ENCODE measurements at places on chromosomes 3 and 15. TPM values are rescaled to one million over a fixed set of nuclear protein-coding genes. Genes with fewer than 3 reads are reported as not detected.

The CA12 gene
- not detected for polyA plus RNA-seq

The GOLGA6A gene
- polyA plus RNA-seq: not detected

- no peak for DNase-seq
- no peaks in the 10 kb centered on the region for H3K4me1 ChIP-seq
- no peak overlapping the region for H3K27ac ChIP-seq
- H3K27me3 ChIP-seq: peaks cover 13% of the 10 kb centered on the region
- H3K4me3 ChIP-seq: no peak overlapping the region
- no peaks in the 10 kb centered on the region for H3K36me3 ChIP-seq
Measured at GRCh38 chr15:76078285-76078877, 18.6 kb downstream of the TMEM266 start.

GRCh38 chr15:63185206-63185605, 4.2 kb upstream of the RAB8B start:
- H3K36me3 ChIP-seq: no peaks in the 10 kb centered on the region
- H3K27me3 ChIP-seq: no peaks in the 10 kb centered on the region
- no peak for DNase-seq
- no peak overlapping the region for H3K27ac ChIP-seq

GRCh38 chr15:88246081-88246480, 10.5 kb downstream of the NTRK3 start:
- DNase-seq: no peak
- no peak overlapping the region for H3K27ac ChIP-seq
- H3K36me3 ChIP-seq: no peaks in the 10 kb centered on the region

GRCh38 chr15:52790941-52791751, 1.0 kb upstream of the ONECUT1 start:
- peak overlapping the region; percentile 86 for H3K4me3 ChIP-seq
- no peak for DNase-seq
- H3K27ac ChIP-seq: peak overlapping the region; percentile 15

GRCh38 chr3:176403531-176403930, 793.8 kb downstream of the TBL1XR1 start:
- no peaks in the 10 kb centered on the region for H3K27me3 ChIP-seq
- H3K4me3 ChIP-seq: no peak overlapping the region
- H3K4me1 ChIP-seq: no peaks in the 10 kb centered on the region
- no peak for DNase-seq
- no peaks in the 10 kb centered on the region for H3K36me3 ChIP-seq
- H3K27ac ChIP-seq: no peak overlapping the region

GRCh38 chr15:74345051-74345450, 22.4 kb downstream of the CYP11A1 start:
- no peak for DNase-seq
- H3K27ac ChIP-seq: no peak overlapping the region
- H3K36me3 ChIP-seq: no peaks in the 10 kb centered on the region
- H3K4me1 ChIP-seq: no peaks in the 10 kb centered on the region
- peaks cover 28% of the 10 kb centered on the region for H3K27me3 ChIP-seq

DNA sequence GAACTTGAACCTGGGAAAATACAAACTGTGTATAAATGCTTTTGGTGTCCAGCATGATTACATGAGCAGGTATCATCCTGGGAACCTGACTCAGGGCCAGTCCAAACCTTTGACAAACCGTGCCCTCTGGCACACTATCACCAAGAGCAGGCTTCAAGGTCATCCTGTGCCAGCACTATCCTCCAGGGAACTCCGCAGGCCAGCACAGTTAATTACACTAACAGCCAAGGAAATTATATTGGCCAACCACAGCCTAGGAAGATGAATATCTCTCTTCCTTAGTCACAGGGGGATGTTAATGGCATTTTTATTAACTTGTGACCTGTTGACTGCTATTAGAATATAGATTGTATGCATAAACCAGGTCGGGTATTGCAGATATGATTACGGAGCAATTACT, 262.0 kb downstream of the TUSC7 start:
- H3K4me3 ChIP-seq: no peak overlapping the region
- DNase-seq: no peak
- H3K4me1 ChIP-seq: no peaks in the 10 kb centered on the region
- H3K36me3 ChIP-seq: no peaks in the 10 kb centered on the region

DNA sequence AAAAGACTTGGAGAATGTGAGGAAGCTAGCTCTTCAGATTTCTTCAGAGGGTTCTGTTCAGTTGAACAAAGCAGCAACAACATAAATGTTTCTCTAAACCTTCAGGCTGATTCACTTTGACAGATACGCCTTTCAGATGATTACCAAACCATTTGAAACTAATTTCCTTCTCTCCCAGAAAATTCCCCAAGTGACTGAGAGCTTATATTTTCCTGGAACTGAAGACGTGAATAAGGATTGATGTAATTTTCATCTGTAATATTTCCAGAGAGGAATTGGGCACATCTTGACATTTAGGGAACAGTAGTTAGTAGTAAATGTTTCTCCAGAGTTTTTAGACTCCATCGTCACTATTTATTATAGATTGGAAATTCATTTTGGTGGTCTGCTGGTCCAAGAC, 108.6 kb upstream of the AADACL2 start:
- no peaks in the 10 kb centered on the region for H3K36me3 ChIP-seq
- no peak overlapping the region for H3K27ac ChIP-seq
- no peaks in the 10 kb centered on the region for H3K27me3 ChIP-seq
- no peaks in the 10 kb centered on the region for H3K4me1 ChIP-seq

The CLRN1 gene
- not detected for polyA plus RNA-seq

DNA sequence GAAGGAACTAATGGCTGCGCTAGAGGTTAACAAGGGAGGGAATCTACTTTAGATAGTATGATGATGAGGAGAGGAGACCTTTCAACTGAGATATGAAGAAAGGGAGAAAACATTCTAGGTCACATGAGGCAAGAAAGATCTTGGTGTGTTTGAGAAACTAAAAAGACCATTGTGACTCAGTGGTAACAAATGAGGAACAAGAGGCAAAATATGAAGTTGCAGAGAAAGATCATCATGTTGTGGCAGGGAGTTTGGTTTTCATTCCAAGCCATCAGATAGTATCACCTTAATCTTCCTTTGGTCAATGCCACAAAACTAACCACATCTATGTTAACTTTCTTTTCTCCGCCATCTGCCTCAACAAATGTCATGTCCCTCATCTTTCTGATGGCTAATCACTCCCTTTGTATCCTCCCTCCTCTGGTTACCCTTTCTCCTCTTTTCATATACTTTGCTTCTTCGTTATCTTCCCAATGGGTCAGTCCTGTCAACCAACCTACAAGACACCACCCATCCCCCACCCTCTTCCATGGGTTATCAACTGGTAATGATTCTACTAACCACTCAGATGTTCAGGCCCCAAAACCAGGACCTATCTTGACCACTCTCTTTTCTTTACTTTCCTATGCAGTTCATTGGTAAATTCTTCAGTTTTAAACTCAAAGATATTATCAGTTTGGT, 2.4 kb upstream of the PDCD6IP start:
- no peak overlapping the region for H3K27ac ChIP-seq
- H3K27me3 ChIP-seq: no peaks in the 10 kb centered on the region
- H3K4me1 ChIP-seq: peaks cover 30% of the 10 kb centered on the region
- no peaks in the 10 kb centered on the region for H3K36me3 ChIP-seq
- no peak overlapping the region for H3K4me3 ChIP-seq

DNA sequence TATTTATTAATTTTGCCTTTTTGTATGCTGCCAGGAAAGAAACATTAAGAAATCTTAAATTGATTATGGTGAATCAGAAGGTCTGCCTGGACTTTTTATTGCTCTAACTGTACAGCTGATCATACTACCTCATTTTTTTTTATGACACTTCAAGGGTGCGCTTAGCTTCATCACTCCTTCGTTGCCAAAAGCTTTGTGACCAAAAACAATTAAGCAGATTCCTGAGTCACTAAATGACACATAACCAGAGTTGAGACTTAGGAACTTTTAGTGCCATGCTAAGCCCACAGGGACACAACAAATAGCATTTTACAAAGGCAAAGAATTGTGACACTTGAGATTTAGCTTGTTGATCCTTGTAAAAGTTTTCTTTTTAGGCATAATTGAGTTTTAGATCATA, 4.9 kb downstream of the ADIPOQ start:
- H3K27ac ChIP-seq: no peak overlapping the region
- DNase-seq: no peak
- H3K4me1 ChIP-seq: peaks cover 19% of the 10 kb centered on the region

DNA sequence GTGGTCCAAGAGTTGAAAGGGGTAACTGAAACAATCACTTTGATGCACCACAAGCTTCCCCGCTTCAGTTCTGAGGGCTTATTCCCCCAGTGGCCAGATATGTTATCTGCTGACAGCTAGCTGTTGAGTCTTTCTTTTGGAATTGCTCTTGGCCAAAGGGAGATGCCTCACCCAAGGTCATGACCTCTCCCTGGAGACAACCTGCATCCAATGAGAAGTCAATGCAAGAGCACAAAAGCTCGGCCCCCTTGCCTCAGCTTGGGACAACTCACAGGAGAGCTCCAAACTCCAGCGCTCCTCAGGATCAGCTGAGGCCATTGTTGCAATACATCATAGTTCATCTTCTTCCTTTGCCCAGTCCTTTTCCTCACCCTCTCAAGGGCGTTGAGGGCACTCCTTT, 31.0 kb upstream of the THBS1 start:
- H3K36me3 ChIP-seq: no peaks in the 10 kb centered on the region
- H3K27me3 ChIP-seq: no peaks in the 10 kb centered on the region
- DNase-seq: no peak
- no peaks in the 10 kb centered on the region for H3K4me1 ChIP-seq

The TMEM108 gene
- not detected for polyA plus RNA-seq

- H3K4me3 ChIP-seq: no peak overlapping the region
- DNase-seq: no peak
- peaks cover 10% of the 10 kb centered on the region for H3K27me3 ChIP-seq
- peak overlapping the region; percentile 80 for H3K27ac ChIP-seq
Measured at GRCh38 chr15:91954292-91954691, 100.8 kb downstream of the SLCO3A1 start.

GRCh38 chr15:74319138-74319460, 48.3 kb downstream of the CYP11A1 start:
- no peak overlapping the region for H3K27ac ChIP-seq
- peaks cover 5% of the 10 kb centered on the region for H3K27me3 ChIP-seq
- H3K4me1 ChIP-seq: peaks cover 26% of the 10 kb centered on the region
- no peak for DNase-seq

The CADPS gene
- polyA plus RNA-seq: not detected

DNA sequence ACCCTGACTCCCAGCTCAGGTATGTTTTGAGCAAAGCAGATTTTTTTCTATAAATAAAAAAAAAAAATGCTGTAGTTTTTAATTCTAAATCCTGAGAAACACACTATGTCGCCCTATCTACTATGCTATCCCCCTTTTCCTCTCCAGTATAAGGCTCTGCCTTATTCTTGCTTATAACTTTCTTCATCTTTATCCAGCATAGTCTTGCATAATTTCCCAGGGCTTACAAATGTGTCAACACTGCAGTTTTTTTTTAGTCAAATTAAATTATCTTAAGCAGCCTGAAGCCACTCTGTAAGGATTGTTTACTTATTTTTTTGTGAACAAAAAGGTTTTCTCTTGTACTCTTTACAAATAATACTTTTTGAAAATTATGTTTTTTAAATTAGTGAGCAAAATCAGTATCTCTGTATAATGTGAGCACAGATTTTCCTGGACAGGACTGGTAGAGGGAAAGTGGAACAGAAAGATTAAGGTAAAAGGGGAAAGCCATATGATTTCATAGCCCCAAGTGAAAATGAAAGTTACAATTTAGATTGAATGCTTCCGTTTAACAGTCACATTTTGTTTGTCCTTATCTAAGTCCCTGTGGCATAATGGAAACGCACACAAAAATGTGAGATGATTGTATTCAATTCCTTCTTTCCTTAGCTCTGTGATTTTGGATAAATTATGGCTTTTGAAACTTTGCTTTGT, 5.6 kb upstream of the PYDC2 start:
- peak overlapping the region; percentile 54 for H3K4me3 ChIP-seq
- H3K36me3 ChIP-seq: peaks cover 9% of the 10 kb centered on the region
- no peak for DNase-seq
- no peaks in the 10 kb centered on the region for H3K27me3 ChIP-seq
- no peaks in the 10 kb centered on the region for H3K4me1 ChIP-seq

DNA sequence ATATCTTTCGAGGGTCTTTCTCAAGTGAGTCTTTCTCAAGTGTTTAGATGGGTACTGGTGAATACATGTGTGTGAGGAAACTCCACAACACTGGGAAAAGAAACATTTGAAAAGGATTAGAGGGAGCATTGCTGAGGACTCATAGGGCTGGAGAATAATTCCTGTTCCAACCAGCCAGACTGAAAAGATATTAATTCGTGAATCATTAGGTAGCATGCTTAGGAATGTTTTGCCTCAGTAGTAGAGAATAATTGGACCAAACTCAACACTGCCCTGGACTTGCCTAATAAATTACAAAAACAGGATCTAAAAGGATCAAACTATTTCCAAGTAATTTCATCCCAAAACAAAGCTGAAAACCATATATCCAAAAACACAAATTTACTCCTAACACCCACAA, 17.3 kb downstream of the PP2D1 start:
- H3K4me1 ChIP-seq: no peaks in the 10 kb centered on the region
- no peaks in the 10 kb centered on the region for H3K36me3 ChIP-seq
- H3K27me3 ChIP-seq: no peaks in the 10 kb centered on the region
- no peak overlapping the region for H3K27ac ChIP-seq
- H3K4me3 ChIP-seq: no peak overlapping the region

Measured in naive B cell (primary cell).